ENCODE measurements at places on chromosomes 3 and 15.

GRCh38 chr3:116260491-116260890, 184.8 kb downstream of the LSAMP start:
- no peak for DNase-seq

GRCh38 chr3:3683261-3683660, 116.0 kb upstream of the LRRN1 start:
- no peak for DNase-seq

GRCh38 chr15:31309893-31310606, 16.6 kb upstream of the KLF13 start:
- DNase-seq, result no peak

GRCh38 chr3:94106268-94106667, 43.4 kb downstream of the NSUN3 start:
- no peak for DNase-seq

DNA sequence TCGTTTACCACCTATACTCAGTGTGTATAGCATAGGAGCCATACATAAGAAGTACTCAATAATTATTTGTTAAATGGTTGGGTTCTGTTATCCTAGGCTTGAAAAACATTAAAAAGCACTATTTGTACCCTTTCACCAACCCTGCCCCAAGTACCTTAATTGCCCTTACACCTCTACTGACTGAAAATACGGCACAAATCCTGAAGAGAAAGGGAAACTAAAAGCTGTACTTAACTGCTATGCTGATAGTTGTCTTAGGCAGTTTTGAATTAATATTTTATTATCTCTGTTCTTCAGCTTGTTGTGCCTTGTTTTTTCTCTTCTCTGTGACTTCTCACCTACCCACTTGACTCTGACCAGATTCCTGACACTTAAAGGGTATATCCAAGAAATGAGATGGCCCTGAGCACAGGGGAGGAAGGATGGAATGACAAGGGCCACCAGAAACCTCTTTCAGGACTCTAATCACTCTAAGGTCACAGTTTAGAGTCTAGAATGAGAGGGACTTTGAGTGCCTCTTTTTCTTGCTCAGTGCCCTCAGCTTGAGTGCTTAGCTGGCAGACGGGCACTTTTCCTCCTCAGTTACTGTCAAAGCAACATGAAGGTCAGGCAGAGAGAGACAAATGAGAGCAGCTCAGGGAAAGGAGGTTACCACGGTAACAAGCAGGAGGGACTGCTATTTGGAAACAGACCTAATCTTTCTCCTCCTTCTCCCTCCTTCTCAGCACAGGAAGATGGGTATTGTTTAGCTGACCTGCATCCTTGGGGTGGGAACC, 136.5 kb downstream of the ZNF609 start:
- DNase-seq, result no peak

DNA sequence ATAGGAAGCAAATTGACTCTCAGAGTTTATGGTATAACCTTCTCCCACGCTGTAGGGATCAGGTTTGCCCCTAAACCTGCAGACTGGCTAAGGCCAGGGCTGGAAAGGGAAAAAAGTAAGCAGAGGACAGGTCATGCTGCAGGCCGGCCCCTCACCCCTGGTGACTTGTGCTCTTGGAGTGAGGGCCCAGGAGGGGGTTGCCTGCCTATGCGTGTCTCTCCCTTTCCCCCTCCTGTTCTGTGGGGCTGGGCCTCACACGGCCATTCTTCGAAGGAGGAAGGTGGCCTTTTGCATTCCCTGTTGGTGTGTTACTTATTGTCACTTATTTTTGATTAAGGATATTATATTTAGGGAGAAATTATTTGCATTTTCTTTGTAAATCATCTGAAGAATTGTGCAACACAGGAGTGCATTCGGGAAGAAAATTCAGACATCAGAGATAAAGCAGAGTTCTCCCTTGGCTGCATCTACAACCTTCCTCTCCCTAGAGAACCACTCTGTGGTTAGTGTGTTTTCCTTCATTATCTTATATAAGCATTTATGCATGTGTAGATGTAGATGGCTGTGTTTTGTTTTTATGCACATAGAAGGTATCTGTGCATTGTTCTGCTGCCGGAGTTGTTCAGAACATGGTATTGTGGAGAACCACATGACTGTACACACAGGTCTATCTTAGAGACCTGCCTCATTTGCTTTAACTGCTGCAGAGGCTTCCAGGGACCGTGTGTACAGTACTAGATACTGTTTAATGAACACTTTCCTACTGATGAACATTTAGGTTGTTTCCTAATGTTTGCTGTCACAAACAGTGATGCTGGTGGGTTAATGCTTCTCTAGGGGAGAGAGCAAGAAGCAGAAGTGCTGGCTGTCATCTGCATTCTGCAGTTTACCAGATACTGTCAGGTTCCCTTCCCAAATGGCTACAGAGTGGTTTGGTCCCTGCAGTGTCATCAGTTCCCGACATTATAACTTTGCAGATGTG, 133.5 kb downstream of the APBA2 start:
- DNase-seq, result no peak

GRCh38 chr3:129045675-129046036, 14.9 kb upstream of the GP9 start:
- DNase-seq, result no peak

- DNase-seq, result peak; percentile 69
These were observed at the start of gene PDZRN3 for GRCh38 chr3:73624821-73625665. Gene PDZRN3 (minus strand): TSS chr3:73624941.

DNA sequence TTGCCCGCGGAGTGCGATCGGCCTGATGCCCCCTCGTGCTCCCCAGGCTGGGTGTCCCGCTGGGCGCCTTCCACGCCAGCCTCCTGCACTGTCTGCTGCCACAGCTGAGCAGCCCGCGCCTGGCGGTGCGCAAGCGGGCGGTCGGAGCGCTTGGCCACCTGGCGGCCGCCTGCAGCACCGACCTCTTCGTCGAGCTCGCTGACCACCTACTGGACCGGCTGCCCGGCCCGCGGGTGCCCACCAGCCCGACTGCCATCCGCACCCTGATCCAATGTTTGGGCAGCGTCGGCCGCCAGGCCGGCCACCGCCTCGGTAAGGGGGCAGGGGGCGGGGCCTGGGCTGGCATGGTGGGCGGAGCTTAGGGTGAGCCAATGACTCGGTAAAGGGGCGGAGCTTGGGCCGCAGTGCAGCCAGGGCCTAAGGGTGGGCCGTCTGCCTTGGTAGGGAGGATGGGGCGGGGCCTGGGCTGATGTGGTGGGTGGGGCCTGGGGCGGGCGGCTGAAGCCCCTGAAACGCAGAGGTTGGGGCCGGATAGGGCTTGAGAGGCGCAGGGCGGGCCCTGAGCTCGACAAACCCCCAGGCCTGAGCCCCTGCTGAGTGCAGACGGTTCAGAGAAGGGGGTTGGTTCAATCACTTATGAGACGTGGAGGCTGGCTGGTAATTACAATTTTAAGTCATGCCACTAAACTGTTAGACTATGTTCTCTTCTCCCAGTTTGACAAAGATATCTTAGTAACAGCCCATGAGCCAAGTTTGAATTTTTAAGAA, 13.7 kb downstream of the CAND2 start:
- DNase-seq, result peak; percentile 94

DNA sequence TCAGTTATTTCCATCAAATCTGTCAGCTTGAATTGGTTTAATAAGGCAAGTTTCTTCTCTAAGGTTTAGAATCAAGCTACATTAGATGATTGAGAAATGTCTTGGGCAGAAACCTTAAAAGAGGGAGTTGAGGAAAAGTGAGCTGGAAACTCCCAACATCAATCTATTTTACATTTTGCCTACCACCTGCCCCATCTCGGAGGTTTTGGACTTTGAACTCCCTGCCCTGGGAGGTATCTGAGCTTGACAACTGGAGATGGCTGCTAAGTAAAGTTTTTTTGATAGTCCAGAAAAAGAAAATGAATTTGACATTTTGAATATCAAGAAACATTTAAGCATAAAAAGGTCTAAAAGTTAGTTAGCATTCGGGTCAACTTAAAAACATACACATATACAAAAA, 234.2 kb downstream of the NFKBIZ start:
- DNase-seq, result no peak

- no peak for DNase-seq
These were observed 88.7 kb downstream of the ANKRD28 start for GRCh38 chr3:15708882-15709677.

DNA sequence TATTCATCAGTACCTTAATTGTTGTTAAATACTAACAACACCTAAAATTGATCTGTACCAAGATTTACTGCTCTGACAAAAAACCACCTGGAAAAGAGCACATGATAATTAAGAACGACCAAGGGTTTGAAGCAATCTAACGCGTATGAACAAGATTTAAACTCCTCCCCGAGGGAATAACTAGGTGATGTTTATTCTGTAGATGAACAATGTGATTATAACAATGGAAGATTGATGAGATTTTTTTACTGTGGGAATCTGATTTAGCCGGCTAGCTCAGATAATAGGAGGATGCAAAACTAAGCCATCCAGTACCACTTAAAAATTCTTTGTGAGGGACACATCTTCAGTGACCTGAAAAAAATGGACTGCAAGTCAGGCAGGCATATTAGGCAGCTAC, 222.1 kb downstream of the FHIT start:
- no peak for DNase-seq

DNA sequence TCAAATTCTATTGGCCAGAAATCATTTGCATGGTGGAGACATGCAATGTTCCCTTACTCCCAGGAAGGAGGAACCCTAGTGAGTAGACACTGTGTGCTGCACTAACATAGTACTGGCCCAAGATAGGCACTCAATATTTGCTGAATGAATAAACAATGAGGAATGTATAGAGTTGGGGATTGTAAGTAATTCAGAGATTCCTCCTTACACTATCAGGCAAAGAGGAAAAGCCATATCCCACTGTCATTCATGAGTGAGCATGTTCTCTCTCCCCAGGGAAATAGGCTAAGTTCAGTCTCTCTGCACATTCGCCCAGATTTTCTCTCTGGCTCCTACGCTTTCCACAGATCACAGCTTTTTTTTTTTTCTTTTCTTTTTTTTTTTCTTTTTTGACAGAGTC, 154.9 kb upstream of the WNT5A start:
- no peak for DNase-seq

DNA sequence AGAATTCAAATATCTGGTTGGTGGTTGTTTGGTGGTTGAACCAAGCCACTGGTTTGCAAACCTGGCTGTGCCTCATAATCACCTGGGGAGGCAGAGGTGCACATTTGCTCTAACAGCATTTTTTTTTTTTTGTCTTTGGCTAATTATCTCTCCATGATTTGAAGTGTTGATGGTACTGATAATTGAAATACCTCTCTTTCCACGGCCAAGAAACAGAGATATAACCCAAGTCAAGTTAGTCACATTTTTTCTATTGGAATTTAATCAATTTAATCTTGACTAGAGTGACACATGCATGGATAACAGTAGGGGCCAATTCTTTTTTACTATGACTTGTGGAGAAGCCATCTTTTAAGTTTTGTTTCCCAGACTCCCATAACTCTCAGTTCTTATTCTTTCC, 37.5 kb upstream of the SUCLG2 start:
- no peak for DNase-seq

GRCh38 chr3:9260305-9260704, 10.9 kb upstream of the SRGAP3 start:
- DNase-seq, result no peak

DNA sequence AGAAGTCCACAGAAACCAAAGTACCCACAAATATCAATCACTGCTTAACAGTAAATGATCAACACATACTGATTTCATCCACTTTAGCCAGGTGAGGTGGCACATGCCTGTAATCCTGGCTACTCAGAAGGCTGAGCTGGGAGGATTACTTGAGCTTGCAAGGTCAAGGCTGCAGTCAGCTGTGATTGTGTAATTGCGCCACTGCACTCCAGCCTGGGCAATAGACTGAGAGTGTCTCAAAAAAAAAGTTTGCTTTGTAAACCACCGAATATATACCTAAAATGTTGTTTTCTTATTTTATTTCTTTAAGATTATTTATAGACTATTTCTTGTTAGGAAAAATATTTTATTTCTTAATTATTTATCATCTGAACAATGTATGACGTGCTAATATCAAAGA, 8.7 kb upstream of the ATP13A4 start:
- DNase-seq, result no peak

DNA sequence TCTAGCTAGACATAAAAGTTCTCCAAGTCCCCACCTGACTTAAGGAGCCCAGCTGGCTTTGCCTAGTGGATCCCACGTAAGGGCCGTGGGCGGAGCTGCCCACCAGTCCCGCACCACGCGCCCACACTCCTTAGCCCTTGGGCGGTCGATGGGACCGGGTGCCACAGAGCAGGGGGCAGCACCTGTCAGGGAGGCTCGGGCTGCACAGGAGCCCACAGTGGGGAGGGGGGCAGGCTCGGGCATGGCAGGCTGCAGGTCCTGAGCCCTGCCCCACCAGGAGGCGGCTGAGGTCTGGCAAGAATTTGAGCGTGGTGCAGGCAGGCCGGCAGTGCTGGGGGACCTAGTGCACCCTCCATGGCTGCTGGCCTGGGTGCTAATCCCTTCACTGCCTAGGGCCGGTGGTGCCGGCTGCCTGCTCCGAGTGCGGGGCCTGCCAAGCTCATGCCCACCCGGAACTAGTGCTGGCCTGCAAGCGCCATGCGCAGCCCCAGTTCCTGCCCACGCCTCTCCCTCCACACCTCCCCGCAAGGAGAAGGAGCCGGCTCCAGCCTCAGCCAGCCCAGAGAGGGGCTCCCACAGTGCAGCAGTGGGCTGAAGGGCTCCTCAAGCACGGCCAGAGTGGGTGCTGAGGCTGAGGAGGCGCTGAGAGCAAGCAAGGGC, 78.7 kb downstream of the SLC6A1 start:
- no peak for DNase-seq

DNA sequence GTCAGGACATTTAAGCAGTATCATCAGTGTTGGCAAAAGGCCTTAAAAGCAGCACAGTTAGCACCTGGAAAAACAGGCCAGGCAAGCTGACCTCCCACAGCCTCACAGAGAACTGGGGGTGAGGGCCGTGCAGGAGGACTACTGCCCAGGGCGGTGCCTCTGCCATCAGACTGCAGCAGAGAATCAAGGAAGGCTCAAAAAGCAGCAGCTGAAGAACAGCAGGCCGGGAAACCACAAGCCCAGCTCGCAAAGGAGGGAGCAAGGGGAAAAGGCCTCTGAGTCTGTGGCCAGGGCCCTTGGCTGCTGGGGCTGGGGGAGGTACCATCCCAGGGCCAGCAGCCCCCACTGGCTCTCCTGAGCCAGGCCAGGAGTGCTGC, 84.2 kb downstream of the SEC22A start:
- no peak for DNase-seq

DNA sequence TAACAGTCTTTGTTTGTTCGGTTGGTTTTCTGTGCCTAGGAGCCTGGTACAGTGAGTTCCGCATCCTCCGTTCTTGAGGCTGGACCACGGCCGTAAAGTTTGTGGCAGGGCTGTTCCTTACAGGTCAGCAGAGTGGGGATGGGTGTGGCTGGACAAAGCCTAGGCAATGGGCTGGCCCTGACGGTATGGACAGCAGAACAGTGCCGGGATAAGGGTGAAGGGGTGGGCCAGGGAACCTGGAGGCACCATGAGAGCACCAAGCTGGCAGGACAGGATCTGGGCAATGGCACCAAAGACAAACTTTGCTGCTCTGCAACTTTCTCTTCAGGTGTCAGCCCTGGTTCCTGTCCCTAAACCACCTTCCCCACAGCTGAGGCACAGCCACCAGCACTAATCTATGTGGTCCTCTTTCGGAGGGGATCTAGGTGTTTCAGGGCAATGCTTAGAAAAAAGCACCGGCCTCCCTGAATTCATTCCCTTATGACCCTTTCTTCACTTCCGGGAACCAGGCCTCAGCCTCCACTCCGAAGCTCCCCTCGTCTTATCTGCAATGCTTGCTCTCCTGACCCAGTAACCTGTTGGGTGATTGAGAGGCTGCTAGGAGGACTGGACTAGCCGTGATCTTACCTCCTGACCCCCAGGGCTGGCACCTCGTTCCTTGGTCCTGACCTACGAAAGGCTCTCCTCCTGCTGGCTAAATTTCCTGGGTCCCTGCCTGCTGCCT, 54.4 kb downstream of the KLHL6 start:
- DNase-seq, result no peak

All from Caco-2 (cell line).